Uterus (tissue), 4 donors: ENCODE measurements at places on chromosomes 5 and 9. TPM values are rescaled to one million over a fixed set of nuclear protein-coding genes. Genes with fewer than 3 reads are reported as not detected.

- no peaks in the 10 kb centered on the region for H3K4me1 ChIP-seq
- no peaks in the 10 kb centered on the region for H3K27me3 ChIP-seq
- H3K27ac ChIP-seq: peak overlapping the region; percentile 65
- no peak for DNase-seq
These were observed 51.2 kb upstream of the ADRA1B start for GRCh38 chr5:159864885-159865691.

GRCh38 chr5:15236911-15237508 is 263.0 kb upstream of the FBXL7 start:
- DNase-seq: no peak
- no peaks in the 10 kb centered on the region for H3K36me3 ChIP-seq
- no peaks in the 10 kb centered on the region for H3K27me3 ChIP-seq
- H3K4me1 ChIP-seq: no peaks in the 10 kb centered on the region
- peak overlapping the region; percentile 17 for H3K4me3 ChIP-seq
- no peak overlapping the region for H3K27ac ChIP-seq

DNA sequence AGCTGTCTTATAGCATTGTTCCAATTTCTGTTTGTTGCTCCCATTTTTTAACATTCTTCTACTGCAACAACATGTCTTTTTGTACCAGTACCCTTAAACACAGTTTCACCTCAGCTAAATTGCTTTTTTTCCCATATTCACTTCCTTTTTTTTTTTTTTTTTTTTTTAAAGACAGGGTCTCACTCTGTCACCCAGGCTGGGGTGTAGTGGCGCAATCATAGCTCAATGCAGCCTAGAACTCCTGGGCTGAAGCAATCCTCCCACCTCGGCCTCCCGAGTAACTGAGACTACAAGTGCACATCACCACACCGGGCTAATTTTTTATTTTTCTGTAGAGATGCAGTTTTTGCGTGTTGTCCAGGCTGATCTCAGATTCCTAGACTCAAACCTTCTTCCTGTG is 161.3 kb downstream of the NIPBL start:
- no peaks in the 10 kb centered on the region for H3K36me3 ChIP-seq
- no peaks in the 10 kb centered on the region for H3K4me1 ChIP-seq
- no peak for DNase-seq
- no peak overlapping the region for H3K27ac ChIP-seq
- H3K4me3 ChIP-seq: no peak overlapping the region
- no peaks in the 10 kb centered on the region for H3K27me3 ChIP-seq

DNA sequence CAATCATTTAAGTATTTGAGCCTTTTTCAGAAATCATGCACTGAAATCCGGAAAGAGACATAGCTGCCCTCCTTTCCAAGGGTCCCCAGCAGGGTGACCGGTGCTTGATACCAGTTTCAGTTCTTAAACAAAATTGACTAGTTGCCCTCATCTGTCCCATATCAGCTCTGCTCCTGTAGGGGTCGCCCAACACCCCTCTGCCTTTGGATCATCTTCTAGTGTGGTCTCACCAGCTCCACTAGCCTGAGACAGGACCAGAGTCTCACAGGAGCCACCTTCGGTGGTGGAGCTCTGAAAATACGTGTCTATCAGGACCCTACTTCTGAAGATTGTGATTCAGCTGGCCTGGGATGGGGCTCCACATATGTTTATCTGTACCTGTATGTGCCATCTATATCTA is 428.2 kb downstream of the ENC1 start:
- no peaks in the 10 kb centered on the region for H3K27me3 ChIP-seq
- H3K4me1 ChIP-seq: no peaks in the 10 kb centered on the region
- no peak overlapping the region for H3K27ac ChIP-seq
- no peaks in the 10 kb centered on the region for H3K36me3 ChIP-seq

DNA sequence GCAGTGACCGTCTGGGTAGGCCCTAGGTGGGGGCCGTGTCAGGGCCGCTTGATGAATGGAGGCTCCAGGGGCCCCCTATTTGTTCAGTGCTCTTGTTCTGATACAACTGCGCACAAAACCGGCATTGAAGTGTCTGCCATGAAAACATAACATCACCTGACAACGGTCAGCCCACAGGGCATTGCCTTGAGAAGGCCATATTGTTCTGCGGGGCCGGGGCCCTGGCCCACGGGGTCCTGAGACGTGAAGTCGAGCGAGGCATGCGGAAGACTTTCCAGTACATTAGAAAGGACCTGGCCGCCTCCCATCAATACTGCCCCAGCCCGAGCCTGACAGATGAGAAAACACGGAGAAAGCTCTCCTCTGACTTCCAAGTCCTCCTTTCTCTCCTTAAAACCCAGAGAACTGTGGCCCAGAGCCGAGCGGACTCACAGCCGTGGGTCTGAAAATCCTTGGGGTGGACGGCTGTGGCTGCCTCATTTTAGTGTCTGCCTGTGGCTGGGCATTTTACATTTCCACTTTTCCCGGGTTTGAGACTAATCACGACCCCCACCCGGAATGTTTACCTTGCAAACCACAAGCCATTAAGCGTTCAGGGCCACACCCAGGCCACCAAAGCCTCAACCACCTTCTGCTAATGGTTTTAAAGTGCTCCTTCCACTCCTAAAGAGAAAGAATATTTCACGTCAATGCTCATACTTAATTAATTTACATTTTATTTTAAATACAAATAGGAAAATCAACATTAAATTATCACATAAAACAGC is 391.0 kb upstream of the IRX2 start:
- no peak overlapping the region for H3K27ac ChIP-seq
- DNase-seq: no peak
- no peaks in the 10 kb centered on the region for H3K27me3 ChIP-seq
- H3K4me3 ChIP-seq: no peak overlapping the region

- no peak overlapping the region for H3K27ac ChIP-seq
- no peaks in the 10 kb centered on the region for H3K4me1 ChIP-seq
- no peaks in the 10 kb centered on the region for H3K36me3 ChIP-seq
- no peaks in the 10 kb centered on the region for H3K27me3 ChIP-seq
- no peak overlapping the region for H3K4me3 ChIP-seq
These were observed 195.1 kb downstream of the SMARCA2 start for GRCh38 chr9:2210201-2210600.

GRCh38 chr9:2261421-2262103 is 246.4 kb downstream of the SMARCA2 start:
- no peak overlapping the region for H3K27ac ChIP-seq
- no peaks in the 10 kb centered on the region for H3K27me3 ChIP-seq
- no peak overlapping the region for H3K4me3 ChIP-seq
- no peaks in the 10 kb centered on the region for H3K4me1 ChIP-seq
- no peaks in the 10 kb centered on the region for H3K36me3 ChIP-seq
- no peak for DNase-seq

DNA sequence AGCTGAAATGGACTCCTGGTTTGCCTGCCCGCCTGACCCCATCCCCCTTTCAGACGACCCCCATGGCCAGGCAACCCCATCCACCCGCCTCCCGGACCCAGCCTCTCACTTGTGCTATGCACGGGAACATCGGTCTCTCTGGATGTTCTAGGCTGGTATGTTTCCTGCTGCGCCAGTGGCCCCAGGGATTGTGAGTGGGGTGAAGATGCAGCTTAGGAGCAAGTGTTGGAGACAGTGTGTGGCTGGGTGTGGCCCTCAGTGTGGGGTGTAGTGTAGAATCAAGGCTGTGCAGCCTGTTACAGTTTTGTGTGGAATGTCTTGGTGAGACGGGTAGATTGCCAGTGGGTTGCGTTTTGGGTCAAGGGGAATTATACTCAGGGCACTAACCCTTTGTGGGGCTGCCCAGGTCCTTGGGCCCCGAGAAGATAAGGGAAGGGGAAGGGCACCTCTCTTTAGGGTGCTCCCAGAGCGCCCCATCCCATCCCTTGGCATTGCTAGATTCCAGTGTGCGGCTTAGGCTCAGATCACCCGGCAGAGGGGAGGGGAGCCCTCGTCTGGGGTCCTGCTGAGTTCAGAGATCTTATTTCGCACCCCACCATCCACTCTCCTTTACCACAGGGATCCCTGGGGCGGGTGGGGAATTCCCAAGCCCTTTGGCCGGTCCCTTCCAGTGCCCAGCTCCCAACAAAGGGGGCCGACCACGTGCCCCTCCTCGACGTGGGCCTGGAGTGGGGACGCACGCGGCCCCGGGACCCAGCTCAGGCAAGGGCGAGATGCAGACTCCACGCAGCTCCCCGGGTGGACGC is 4.6 kb downstream of the IER5L start:
- no peaks in the 10 kb centered on the region for H3K27me3 ChIP-seq
- no peaks in the 10 kb centered on the region for H3K36me3 ChIP-seq
- peak overlapping the region; percentile 97 for H3K27ac ChIP-seq
- DNase-seq: no peak
- H3K4me1 ChIP-seq: no peaks in the 10 kb centered on the region

DNA sequence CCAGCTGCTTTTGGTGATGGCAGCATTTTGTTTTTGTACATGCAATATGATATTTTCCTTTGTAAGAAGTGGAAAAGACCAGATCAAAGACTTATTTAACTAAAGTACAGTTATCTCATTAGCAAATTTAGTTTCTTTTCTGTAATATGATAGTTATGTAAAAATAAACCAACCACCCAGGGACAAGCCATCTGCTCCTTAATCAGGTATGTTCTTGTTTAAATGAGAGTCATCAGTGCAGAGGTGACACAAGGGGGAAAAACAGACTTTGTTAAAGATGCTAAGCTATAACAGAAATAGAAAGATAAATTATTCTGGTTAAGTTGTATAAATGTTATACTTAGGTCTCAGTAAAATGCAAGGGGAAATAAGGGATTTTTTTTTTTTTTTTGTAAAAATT is 805.7 kb upstream of the SEMA6A start:
- H3K27ac ChIP-seq: no peak overlapping the region
- no peak overlapping the region for H3K4me3 ChIP-seq
- H3K36me3 ChIP-seq: no peaks in the 10 kb centered on the region
- no peaks in the 10 kb centered on the region for H3K4me1 ChIP-seq
- DNase-seq: no peak

GRCh38 chr5:9151684-9152427 is 394.0 kb downstream of the SEMA5A start:
- H3K27me3 ChIP-seq: no peaks in the 10 kb centered on the region
- H3K27ac ChIP-seq: no peak overlapping the region
- H3K36me3 ChIP-seq: no peaks in the 10 kb centered on the region
- H3K4me3 ChIP-seq: no peak overlapping the region
- H3K4me1 ChIP-seq: no peaks in the 10 kb centered on the region
- no peak for DNase-seq

DNA sequence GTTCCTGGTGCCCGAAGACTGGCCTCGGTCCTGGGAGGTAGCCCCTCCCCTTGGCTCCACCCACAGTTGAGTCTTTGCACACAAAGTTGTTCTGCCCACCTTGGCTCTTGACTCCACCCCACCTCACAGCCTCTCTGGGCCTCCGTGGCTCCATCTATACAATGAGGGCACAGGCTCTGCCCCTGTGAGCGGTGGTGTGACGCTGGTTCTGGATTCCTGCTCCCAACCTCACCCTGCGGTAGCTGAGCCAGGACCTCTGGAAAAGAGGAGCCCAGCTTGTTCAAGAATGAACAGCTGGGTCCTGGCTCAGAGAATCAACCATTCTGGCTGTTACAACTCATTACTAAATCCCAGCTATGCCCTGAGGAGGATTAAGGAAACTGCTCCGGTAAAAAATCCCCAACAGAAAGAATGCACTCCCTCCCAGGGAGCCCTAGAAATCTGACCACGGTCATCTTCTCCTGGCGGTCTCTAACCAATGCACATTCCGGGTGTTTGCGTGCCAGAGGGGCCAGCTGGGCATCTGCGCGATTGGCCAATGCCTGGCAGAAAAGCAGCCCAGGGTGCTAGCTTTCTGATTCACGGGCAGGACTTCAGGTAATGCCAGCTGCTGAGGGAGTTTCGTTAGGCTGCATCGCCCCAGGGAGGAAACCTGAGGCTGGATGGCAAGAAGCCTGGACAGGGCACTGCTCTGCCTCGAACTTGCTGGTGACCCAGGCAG is 9.9 kb upstream of the GRHPR start:
- no peak overlapping the region for H3K27ac ChIP-seq
- H3K4me1 ChIP-seq: no peaks in the 10 kb centered on the region
- no peaks in the 10 kb centered on the region for H3K27me3 ChIP-seq

GRCh38 chr5:154885439-154885838 is 27.0 kb downstream of the CNOT8 start:
- no peaks in the 10 kb centered on the region for H3K4me1 ChIP-seq
- no peaks in the 10 kb centered on the region for H3K36me3 ChIP-seq
- H3K27me3 ChIP-seq: no peaks in the 10 kb centered on the region
- H3K4me3 ChIP-seq: no peak overlapping the region
- H3K27ac ChIP-seq: no peak overlapping the region

GRCh38 chr5:53749621-53750020 is 189.2 kb downstream of the NDUFS4 start:
- no peaks in the 10 kb centered on the region for H3K4me1 ChIP-seq
- H3K27me3 ChIP-seq: no peaks in the 10 kb centered on the region
- H3K27ac ChIP-seq: no peak overlapping the region
- H3K4me3 ChIP-seq: no peak overlapping the region

- H3K36me3 ChIP-seq: no peaks in the 10 kb centered on the region
- H3K4me1 ChIP-seq: no peaks in the 10 kb centered on the region
- no peak overlapping the region for H3K27ac ChIP-seq
- H3K27me3 ChIP-seq: no peaks in the 10 kb centered on the region
- no peak for DNase-seq
These were observed 12.0 kb downstream of the URM1 start for GRCh38 chr9:128383007-128383753.

GRCh38 chr5:170162631-170163321 is 57.1 kb downstream of the FOXI1 start:
- no peak overlapping the region for H3K4me3 ChIP-seq
- H3K27me3 ChIP-seq: no peaks in the 10 kb centered on the region
- no peaks in the 10 kb centered on the region for H3K36me3 ChIP-seq

GRCh38 chr9:22216730-22217172 is 207.6 kb upstream of the CDKN2B start:
- no peaks in the 10 kb centered on the region for H3K4me1 ChIP-seq
- no peak for DNase-seq
- H3K36me3 ChIP-seq: no peaks in the 10 kb centered on the region

Gene SLC36A3
- not detected for total RNA-seq

Gene MYOT
- 1.0 TPM for total RNA-seq

Gene IL6ST
- 321 TPM for total RNA-seq

Gene HTR1A
- not detected for total RNA-seq

Gene TLX3
- total RNA-seq: not detected

Gene ANKRD33B
- 24.1 TPM for total RNA-seq
